ENCODE measurements at places on chromosomes 11 and 22.

- no peak for DNase-seq
These were observed 2074.4 kb upstream of the RAG2 start for GRCh38 chr11:38672445-38672844.

- DNase-seq = no peak
These were observed 71.0 kb downstream of the RPS6KA4 start for GRCh38 chr11:64429970-64430369.

DNA sequence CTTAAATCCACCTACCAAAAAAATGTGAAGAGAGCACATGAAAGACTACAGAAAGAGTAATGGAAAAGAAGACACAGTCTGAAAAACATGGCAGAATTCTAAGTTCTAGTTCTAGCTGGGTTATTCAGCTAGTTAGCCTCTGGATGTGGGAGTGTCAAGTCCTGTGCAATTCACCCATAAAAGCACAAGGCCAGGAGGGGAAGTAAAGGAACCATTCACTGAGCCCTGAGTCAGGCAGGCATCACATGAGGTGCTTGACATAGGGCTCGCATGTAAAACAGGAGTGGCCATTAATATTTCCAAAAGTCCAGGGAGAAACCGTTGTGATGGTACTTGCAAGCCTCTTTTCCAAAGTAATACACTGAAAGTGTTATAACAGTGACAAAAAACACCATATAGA, 103.7 kb downstream of the GAB2 start:
- no peak for DNase-seq

DNA sequence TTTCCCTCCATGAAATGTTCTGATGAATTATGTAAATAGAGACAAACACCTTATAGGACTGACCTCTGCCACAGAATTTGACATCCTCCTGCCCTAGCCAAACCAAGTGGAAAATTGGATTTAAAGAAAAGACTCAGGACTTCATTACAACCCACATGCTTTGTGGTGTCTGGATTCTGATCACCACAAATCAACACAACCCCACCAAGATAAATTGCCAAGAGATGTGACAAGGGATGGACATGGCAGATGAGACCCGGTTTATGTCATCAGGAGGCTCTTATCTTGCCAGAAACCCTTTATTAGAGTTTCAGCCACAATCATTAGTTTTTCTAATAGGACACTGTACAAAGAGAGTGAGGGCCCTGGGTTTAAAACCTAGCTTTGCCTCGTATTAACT, 57.9 kb upstream of the SLC6A5 start:
- no peak for DNase-seq

DNA sequence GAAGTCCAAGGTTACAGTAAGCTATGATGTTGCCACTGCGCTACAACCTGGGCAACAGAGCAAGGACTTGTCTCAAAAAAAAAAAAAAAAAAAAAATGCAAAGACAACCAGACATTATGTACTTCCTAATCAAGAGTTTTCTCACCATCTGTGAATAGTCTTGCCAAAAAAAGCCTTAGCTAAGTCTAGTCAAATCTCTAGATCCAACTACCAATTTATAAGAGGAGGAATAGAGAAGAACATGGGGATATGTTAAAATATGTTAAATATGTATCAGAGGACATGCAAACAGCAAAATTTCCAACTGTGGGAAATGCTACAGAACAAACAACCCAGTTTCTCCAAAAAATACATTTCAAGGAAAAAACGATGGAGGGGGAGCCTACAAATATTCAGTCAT, 45.6 kb downstream of the USP28 start:
- DNase-seq = no peak

DNA sequence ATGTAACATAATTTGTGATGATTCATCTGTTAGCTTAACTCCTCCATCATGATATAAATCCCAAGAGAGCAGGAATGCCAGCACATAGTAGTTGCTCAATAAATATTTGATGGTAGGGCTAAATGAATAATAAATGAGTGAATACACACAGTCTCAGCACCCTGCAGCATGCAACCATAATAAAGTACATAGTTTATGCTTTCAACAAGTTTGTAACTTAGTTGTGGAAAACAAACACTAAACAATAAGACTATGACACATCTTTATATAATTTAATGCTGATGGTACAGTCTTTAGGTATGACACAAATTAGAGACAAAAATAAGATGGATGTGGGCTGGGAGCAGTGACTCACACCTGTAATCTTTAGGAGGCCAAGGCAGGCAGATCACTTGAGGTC, 3.8 kb downstream of the ALKBH8 start:
- DNase-seq = no peak

DNA sequence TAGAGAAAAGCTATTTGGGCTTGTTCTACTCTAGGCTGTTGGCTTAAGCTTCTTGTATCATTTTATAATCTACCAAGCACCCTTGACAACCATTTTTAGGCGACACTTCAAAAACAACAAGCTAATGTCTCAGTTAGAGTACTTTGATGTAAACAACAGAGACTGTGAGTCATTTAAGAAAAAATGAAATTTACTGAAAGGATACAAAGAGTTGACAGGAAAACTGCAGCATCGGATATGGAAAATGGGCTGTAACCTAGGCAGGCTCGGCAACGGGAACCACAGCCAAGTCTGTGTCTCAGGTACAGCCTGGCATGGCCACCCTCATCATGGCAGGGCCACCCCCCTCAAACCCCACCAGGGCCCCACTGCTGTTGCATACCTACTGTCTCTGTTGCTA, 4.4 kb upstream of the RNF169 start:
- DNase-seq = no peak

DNA sequence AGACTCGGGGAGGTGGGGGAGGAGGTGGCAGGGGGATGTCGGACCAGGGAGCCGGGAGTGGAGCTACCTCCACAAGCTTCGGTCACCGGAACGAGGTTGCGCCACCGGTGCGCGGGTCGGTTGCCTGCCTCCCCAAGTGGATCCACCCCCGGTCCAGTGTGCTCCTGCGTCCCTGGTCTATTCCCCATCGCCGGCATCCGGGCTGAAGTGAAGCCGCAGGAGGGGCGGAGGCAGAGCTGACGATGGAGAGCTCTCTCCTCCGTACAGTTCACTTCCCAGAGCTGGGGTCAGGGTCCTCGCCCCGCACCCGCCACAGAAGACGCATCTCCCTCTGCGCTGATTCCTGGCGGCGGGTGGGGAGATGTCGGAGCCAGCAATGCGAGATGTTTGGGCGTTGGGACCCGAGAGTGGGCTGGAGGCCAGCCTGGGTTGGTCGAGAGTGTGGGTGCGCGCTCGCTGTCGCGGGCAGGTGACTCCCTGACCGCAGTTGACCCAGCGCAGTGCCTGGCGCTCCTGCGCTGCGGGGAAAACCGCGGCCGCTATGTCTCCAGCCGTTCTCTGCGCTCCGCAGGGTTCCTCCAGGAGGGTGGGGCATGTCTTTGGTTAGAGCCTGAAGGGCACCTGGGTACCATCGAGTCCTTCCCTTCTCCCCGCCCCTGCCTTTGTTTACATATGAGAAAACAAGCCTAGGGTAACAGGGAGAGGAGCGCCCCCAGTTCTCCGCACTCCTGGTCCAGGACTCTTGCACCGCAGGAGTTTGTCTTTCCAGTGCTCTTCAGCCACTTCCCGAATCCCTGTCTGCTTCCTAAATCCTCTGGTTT, 1.7 kb downstream of the C11orf96 start:
- DNase-seq = no peak

DNA sequence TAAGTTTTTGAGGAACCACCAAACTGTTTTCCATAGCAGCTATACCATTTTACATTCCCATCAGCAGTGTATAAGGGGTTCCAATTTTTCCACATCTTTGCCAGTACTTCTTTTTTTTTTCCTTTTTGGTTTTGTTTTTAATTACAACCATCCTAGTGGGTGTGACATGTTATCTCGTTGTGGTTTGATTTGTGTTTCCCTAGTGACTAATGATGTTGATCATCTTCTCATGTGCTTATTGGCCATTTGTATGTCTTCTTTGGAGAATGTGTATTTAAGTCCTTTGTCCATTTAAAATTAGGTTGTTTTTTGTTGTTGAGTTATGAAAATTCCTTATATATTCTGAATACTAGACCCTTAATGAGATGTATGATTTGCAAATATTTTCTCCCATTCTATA, 59.3 kb downstream of the STIM1 start:
- no peak for DNase-seq

DNA sequence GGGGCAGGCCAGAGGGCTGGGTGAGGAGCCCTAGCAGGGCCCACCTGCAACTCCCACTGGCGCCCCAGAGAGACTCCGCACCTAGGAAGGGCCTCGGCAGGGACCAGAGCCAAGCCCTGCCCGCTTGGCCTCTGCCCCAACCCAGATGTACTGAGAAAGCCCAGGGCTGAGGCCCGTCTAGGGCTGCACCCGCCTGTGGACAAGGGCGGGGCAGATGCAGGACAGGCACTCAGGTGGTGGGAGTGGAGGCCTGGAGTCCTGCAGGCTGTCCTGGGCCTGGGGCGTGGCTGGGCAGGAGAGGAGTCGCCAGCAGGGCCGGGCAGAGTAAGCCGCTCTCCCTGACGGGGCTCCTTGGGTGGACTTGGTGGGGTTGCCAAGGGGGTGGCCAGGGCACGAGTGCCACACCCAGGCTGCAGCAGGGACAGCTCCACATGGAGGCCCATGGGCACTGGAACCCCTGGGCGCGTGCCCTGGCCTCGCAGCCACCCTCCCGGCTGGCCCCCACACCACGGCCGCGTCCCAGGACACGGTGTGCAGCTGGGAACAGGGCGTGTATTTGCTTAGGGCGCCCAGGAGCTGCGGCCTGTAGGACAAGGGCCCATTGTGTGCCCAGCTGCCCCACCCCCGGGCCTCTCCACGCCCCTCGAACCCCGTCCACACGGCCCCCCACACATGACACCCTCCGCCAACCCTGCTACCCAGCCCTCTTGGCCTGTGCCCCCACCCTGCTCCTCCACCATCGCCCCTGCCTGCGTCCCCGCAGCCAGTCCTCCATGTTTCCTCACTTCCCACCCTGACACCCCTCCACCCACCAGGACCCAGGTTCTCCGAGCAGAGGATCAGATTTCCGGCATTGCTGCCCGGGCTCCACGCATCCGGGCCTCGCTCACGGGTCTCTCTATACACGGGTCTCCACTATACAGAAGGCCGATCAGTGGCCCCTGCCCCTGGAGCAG, 11.3 kb upstream of the PIM3 start:
- no peak for DNase-seq

DNA sequence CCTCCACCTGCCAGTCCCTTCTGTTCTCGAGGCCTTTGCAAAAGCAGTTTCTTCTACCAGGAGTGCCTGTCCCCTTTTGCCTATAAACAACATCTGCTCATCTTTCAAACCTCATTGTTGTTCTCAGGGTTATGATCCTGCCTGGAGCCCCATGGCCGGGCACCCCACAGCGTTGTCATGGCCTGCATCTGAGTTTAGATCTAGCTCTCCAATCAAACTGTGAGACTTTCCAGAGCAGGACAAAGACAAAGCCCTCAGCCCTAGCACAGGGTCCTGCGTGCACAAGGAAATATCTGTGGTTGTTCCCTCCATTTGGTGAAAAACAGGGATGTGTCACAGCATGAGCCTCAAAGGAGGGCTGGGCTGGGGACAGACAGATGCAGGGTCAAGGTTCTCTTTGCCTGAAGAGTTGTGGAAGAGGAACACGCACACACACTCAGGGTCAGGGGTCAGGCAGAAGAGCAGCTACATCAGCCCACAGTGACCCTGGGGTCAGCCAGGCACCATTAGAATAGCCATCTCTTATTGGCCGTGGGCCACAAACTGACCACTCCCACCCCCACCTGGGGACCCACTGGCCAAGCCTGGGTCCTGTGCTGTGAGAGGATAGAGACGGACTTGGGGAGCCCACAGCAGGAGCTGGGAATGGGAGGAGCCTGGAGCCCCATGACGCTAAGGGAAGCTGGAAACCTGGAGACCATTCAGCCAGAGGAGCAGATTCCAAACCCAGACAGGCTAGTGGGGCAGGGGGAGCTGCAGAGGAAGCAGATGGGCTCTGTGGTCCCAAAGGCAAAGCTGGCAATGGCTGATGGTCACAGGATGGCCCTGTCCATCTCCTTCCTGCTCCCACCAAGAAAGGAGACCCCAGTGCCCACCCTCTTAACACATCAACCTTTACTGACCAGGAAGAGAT, 99.4 kb downstream of the PDE2A start:
- no peak for DNase-seq

All from activated CD4-positive, alpha-beta T cell treated with anti-CD3 and anti-CD28 coated beads for 1 hour (primary cell).